Activated T-helper 2 cell treated with anti-CD3 and anti-CD28 coated beads, Interferon-gamma antibody, Interleukin-2, Interleukin-4, amounts not matched to agents 10 μg/mL and 5 μg/mL and 100 μg/mL, durations not matched to agents 14 hours and 24 hours and 36 hours (primary cell): ENCODE measurements at places on chromosomes 7 and 10. TPM values are rescaled to one million over a fixed set of nuclear protein-coding genes. Genes with fewer than 3 reads are reported as not detected.

The MSMB gene
- total RNA-seq = not detected in 2 replicates

DNA sequence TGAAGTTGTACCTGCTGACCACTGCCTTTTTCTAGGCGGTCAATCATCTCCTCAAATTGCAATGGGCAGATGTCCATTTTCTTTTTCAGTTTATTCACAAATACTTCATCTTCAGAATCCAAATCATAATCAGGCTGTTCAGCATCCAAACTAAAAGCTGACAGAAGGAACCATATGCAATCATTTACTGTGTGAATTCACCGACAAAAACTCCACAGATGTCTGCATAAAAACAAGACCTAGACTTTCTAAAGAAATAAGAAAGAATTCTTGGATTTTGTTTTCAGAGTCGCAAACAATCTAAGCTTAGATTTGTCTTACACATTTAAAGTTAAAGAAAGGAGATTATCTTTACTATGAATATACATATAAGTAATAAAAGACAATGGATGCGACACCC is 53.4 kb downstream of the EPC1 start:
- no peak for DNase-seq

GRCh38 chr10:108629834-108630233 is 1293.5 kb downstream of the XPNPEP1 start:
- no peak for DNase-seq

GRCh38 chr7:74059681-74060588 is 23.7 kb upstream of the LIMK1 start:
- no peak for DNase-seq

- no peak for DNase-seq
Observed at GRCh38 chr10:77415313-77415960, 222.2 kb downstream of the KCNMA1 start.

GRCh38 chr7:104933521-104933988 is 80.5 kb upstream of the KMT2E start:
- no peak for DNase-seq

The ASAH2 gene
- total RNA-seq = 1.7 TPM in 2 replicates

DNA sequence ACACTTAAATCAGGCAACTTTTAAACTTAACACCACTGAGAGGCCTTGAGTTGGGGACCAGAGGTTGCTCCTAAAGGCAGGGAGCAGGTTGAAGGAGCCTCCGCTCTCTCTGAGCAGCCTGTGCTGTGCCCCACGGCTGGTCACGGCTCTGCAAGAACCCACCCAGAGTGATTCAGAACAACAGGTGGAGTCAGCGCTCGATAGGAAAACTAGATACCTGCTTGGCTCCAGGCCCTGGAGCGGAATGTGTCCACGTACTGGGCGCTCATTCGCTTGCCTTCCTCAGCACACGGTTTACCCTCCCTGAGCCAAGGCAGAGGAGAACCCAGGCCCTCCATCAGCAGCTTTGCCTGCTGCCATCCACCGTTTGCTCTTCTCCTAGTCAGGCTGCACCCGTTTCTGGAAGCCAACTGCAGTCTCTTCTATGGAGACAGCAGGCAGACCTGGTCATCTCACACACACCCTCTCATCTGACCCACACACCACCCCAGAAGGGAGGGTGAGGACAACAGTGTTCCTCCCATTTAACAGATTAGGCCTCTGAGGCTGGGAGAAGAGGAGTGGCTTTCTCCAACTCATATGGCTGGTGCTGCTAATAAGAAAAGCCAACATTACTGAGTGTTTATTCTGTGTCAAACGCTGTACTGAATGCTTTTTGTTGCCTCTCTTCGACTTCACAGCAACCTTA is 37.6 kb upstream of the PDCD4 start:
- no peak for DNase-seq

The AKR1C8 gene
- total RNA-seq = not detected in 2 replicates
